Nasal cavity respiratory epithelium epithelial cell of viscerocranial mucosa (primary cell): ENCODE measurements at places on chromosomes 3 and 15. TPM values are rescaled to one million over a fixed set of nuclear protein-coding genes. Genes with fewer than 3 reads are reported as not detected.

The AADACL2 gene
- not detected in 2 replicates for total RNA-seq

The C3orf85 gene
- not detected in 2 replicates for total RNA-seq

The ZNF621 gene
- total RNA-seq = 17.1 and 24.6 TPM in 2 replicates

The TJP1 gene
- total RNA-seq = 98.8 and 121 TPM in 2 replicates

The GOLGA6A gene
- total RNA-seq = under 0.01 and 0.07 TPM in 2 replicates

The PRR20G gene
- not detected in 2 replicates for total RNA-seq

The C3orf20 gene
- total RNA-seq = not detected in 2 replicates

The DAPK2 gene
- 2.1 and 3.9 TPM in 2 replicates for total RNA-seq

The USP13 gene
- total RNA-seq = 2.1 and 4.1 TPM in 2 replicates

The ALDH1A3 gene
- 277 and 355 TPM in 2 replicates for total RNA-seq

The IGSF10 gene
- total RNA-seq = under 0.01 TPM in 2 replicates

The GRM2 gene
- under 0.01 TPM in 2 replicates for total RNA-seq

The BCHE gene
- under 0.01 and 1.6 TPM in 2 replicates for total RNA-seq

The EPHA6 gene
- 0.34 and 0.36 TPM in 2 replicates for total RNA-seq

The SCG3 gene
- not detected in 2 replicates for total RNA-seq

The GRK7 gene
- total RNA-seq = 0.07 TPM in 1 of 2 replicates, not detected in the other

The XYLB gene
- 2.1 and 4.6 TPM in 2 replicates for total RNA-seq

The INKA1 gene
- 8.8 and 15.7 TPM in 2 replicates for total RNA-seq

The CSPG4 gene
- total RNA-seq = 2.7 and 9.8 TPM in 2 replicates

The SEMA3B gene
- total RNA-seq = 5.1 and 7.5 TPM in 2 replicates

The GNAT1 gene
- total RNA-seq = not detected in 2 replicates

The MST1 gene
- total RNA-seq = 5.0 and 5.5 TPM in 2 replicates

The RBP2 gene
- total RNA-seq = not detected in 2 replicates

The FILIP1L gene
- total RNA-seq = 2.7 and 8.5 TPM in 2 replicates

The FETUB gene
- total RNA-seq = not detected in 2 replicates
